HTR-8/SVneo (cell line): ENCODE measurements at places on chromosomes 11 and 22.
A peak's percentile ranks its signal among the peaks of the same experiment; 100 is the strongest.

DNA sequence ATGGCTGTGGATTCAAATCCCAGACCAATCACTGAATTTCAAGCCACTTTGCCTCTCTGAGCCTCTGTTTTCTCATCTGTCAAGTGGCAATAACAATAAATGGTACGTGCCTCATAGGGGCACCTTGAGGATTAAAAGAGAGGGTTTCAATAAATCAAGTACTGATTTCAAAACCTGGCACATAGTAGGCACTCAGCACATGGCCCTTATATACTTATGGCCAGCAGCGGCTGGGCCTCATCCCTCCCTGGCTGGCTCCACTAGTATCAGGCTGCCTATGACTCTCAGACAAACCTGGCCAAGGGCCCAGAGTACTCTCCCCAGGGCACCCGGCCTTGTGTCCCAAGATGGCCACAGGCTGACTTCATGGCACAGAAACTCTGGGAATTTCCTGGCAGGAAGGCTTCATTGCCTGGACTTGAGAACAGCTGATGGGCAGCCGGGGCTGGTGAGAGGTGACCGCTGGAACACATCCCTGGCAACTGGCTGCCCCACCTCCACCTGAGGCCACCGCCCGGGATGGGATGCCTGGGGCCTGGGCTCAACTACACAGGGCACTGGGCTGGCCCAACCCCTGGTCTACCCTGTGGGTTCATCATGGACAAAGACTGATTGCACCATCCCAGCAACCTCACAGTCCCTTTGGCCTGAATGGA is 3.4 kb downstream of the FADS3 start:
- DNase-seq = peak; percentile 84

DNA sequence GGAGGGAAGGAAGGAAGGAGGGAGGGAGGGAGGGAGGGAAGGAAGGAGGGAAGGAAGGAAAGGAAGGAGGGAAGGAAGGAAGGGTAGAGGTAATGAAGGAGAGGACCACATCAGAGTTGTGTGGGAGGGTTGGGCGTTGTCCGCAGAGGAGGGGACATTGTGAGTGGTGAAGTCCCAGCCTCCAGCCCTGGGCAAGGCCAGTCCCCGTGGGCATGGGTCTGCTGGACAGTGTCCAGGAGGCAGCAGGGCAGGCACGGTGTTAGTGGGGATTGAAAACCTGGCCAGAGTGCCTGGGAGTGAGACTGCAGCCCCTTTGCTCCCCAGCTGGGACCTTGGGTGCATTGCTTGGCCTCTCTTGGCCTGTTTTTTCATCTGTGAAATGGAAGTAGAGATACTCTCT is 1462.3 kb downstream of the BRD1 start:
- DNase-seq = no peak

GRCh38 chr11:84993386-84993785 is 633.8 kb downstream of the DLG2 start:
- no peak for DNase-seq

GRCh38 chr11:109789901-109790300 is 303.3 kb upstream of the ZC3H12C start:
- DNase-seq = no peak

GRCh38 chr22:44455963-44456358 is 42.1 kb downstream of the RTL6 start:
- DNase-seq = no peak

DNA sequence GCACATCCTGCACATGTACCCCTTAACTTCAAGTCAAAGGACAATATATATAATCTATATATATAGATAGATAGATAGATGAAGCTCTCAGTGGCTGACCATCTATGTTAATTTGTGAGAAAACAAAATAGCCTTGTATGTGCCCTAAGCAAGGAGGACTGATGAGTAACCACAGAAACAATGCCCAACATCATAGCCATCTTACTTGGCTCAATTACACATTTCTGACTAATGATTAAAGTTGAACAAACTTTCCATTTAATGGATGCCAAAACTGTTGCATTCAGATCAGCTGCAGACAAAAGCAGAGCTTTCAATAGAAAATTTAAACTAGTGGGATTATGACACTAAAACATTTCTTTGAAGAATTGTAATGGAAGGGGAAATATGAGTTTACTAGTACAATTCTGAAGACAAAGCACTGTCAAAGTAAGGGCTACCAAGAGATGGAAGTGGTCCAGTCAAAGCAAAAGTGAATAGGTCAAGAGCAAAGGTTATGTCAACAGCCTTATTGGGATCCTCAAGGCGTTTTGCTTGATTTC is 1188.2 kb upstream of the RAG2 start:
- DNase-seq = no peak

DNA sequence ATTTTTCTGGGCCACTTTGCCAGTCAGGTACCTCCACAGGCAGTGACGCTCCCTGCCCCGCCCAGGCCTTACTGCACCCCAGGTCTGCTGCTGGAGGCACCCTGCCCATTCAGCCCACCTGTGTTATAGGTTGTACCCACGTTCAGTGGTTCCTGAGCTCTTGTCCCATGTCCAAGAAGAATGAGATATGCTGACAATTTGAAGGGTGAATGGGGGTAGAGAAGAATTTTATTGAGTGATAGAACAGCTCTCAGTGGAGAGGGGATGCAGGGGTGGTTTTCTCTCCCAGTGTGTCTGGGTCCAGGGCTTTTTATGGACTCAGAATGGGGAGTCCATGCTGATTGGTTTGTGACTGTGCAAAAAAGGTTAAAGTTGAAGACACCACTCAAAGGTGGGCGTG is 149.7 kb downstream of the LDLRAD3 start:
- DNase-seq = no peak

- DNase-seq = no peak
These were observed 39.4 kb upstream of the LIN7C start for GRCh38 chr11:27545946-27546345.

DNA sequence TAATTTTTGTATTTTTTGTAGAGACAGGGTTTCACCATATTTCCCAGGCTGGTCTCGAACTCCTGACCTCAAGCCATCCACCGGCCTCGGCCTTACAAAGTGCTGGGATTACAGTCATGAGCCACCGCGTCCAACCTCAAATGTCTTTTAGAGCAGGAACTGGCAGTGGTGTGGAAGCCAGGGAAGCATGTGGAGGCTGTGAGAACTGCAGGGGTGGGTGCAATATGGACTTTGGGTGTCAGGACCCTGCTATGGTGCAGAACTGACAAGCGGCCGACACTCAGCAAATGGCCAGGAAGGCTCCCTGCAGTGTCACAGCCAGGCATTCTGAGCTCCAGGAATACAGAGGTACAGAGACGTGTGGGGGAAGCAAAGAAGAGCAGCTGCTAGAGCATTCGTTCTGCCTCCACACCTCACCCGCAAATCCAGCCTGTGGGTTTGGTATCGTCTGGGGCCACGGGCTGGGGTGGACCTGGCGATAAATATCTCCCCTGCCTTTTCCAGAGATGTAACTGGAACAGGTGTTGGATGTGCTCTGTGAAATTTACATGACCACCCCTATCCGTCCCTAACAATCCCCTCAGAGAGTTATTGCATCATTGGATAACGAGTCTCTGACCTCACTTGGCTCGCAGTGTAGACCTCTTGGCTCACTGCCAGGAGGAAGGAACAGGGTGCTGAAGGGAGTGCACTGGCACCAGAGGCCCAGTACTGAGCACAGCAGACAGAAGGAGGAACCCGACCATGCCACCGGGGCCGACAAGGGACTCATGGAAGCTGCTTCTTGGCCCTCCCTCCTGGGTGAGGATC is 624.7 kb upstream of the B3GAT1 start:
- no peak for DNase-seq

DNA sequence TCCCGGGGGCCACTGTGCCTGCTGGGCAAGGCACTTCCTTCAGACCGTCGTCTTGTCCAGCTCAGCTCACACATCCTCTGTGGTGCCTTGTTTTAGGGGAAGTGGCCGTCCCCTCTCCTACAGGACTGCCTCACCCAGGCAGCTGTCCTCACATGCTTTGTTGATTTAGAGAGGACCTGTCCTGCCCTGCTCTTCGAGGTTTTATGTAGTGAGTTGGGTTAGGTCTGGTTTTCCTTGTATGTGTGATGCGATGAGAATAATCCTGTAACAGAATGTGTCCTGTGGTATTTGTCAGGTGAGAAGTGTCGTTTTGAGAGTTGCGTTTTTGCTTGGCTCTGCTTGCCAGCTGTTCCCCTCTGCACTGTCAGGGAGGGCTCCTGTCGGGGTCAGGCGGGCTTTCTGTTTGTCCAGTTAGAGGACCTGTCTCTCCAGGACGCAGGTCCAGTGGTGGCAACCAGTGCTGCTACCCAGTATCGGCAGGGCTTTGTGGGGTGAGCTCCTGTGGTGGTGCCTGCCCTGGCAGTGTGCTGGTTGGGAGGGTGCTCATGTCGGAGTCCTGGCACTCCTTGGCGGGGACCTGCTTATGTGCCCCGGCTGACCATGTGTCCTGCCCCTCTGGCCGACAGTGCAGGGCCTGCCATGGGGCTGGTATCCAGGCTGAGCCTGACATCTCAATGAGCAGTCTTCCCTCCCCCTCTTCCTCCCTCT is 41.3 kb downstream of the MUC6 start:
- no peak for DNase-seq

DNA sequence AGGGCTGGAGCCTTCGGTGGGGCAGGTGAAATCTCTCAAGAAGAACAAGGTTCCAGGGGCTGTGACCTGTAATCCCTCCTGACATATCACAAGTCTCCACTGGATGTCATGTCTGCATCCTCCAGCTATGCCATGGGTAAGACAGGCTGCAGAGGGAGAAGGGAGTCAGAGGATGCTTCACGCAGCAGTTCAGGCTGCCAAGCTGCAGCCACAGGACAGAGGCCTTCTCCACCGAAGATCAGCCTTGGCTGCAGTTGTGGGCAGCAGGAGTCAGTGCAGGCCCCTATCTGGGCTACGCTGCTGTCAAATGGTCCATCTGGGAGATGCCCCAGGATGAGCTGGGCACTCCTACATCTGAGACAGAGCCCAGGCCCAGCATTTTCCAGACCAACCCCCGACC is 25.0 kb downstream of the DKK3 start:
- no peak for DNase-seq

DNA sequence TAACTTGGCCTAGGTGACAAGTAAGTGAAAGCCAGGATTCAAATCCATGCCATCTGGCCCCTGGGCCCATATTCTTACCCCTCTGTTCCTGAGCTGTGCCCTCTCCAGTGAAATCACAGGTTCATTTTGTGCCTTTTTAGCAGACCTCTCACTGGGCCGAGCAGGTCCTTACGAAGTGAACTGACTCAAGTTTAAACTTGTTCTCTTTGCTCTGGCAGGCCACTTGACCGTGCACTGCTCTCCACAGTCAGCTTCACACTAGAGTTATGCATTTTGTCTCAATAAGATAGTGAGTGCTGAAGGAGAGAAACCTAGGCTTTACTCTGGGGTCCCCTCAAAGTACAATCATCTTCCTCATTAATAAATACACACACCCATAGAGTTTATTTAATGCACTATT is 40.7 kb downstream of the ARFGAP3 start:
- DNase-seq = no peak

DNA sequence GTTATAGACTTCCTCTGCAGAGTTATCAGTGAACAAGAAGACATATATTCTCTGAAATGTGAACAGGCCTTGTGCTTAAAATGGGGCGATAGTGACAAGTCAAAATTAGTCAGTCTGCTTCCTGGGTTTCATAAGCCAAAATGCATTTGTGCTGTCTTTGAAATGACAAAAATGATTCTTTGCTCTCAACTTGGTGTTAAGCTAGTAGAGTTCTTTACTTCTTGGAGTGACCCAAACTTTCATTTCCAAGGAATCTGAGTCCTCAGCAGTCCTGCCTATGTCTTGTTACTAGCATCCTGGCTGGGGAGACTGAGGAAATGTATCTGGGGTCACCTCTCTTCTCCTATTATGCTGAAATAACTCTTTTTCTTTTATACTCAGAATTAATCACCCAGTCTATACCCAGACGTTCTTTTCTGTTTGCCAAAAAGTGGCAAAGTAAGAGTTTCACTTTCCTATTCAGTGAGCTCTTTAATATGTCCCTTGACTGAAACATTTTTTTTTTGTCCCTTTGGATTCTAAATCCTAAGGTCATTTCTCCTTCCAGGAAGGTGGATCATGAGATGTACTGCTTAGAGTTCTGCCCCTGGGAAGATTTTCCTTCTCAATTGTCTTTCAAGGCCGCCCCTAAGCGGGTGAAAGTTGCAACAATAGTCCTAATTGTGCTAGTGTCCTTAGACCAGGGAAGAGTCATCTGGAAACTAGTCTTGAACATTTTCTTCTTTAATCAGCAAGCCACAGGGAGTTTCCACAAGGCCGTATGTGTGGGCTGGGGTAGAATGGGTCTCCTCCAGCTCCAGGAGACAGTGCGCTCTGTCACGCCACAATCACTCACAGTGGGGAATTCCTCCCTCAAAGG is 53.0 kb upstream of the RDX start:
- DNase-seq = no peak

- DNase-seq = no peak
These were observed 2.9 kb upstream of the SMIM38 start for GRCh38 chr11:69152733-69153421.

DNA sequence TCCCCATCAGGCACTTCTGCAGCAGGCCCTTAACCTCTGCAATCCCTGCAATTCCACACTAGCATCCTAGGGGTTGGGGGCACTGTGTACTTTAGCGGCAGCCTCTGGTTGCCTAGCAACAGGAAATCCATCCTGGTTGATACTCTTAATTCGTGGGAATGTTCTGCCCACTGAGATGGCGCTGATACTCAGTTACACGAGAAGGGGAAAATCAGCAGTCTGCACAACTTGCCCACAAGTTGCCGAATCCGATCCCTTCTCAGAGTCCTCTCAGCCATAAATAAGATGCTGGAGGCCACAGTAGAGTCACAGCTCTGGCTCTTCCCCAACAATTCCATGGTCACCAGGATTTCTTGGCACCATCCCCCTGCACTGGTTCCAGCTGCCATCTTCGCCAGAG is 57.6 kb upstream of the CRYBB3 start:
- no peak for DNase-seq
